ENCODE measurements at places on chromosomes 13 and 19.

- DNase-seq = no peak
Measured at GRCh38 chr13:22789027-22789593, 391.7 kb upstream of the SGCG start.

- peak; percentile 75 for DNase-seq
Measured at GRCh38 chr19:6161271-6161850, 25.9 kb downstream of the ACSBG2 start.

DNA sequence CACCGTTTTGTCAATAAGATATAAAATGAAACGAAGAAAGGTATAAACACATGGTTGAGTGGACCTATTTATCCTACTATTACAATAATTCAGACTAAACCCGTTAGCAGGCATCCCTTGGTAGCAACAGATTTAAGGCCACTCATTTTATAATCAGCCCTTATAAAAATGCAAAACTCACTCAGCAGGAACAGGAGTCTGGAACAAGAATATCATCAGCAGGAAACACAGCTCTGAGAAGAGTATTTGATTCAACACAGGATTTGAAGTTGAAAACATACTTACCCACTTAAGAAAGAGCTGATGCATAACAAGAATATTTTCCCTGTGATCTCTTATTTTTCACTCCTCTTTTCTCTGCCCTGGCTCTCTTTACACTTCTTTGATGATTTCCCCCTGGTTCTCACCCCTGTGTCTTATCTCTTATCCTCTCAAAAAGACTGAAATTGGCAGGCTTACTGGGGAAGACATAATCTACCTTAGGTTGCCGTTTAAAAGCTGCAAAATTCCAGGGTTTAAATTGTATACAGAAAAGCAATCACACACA, 1722.7 kb downstream of the SLITRK5 start:
- no peak for DNase-seq

- DNase-seq = no peak
Measured at GRCh38 chr13:90428522-90429210, 918.8 kb upstream of the MIR17HG start.

- no peak for DNase-seq
Measured at GRCh38 chr13:34243403-34243802, 425.5 kb downstream of the RFC3 start.

- DNase-seq = peak; percentile 42
Measured at GRCh38 chr19:5130371-5131030, 161.6 kb downstream of the KDM4B start.

DNA sequence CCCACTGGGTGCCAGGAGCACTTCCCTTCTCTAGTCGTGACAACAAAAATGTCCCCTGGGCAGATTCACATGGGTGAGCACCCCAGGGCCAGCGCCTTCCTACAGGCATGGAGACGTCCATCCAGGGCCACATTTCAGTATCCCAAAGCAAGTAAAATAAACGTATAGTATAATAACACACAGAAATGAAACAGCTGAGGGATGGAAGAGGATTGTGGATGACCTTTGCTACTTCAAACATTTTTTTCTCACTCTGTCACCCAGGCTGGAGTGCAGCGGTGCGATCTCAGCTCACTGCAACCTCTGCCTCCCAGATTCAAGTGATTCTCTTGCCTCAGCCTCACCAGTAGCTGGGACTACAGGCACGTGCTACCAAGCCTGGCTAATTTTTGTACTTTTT, 28.2 kb downstream of the CILP2 start:
- DNase-seq = no peak
